ENCODE measurements at places on chromosomes 1 and 21.

DNA sequence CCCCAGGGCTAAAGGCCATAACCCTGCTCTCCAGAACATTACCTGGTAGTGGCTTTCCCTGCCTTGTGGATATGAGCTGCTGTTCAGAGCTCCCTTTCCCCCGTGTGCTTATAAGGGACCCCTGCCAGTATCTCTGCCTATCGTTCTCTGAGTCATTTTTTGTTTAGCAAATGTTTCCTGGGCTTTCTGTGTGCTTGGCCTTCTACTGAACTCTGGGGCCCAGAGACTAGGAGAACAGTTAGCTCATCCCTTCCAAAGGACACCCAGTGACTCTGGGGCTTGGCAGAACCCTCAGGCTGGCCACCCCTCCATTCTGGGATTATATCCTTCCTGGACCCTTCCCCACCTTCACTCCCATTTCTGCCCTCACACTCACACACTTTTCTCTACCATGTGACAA is 80.8 kb upstream of the POU3F1 start:
- no peak for DNase-seq

- no peak for DNase-seq
Measured at GRCh38 chr21:46092026-46092764, 5.7 kb upstream of the COL6A2 start.

DNA sequence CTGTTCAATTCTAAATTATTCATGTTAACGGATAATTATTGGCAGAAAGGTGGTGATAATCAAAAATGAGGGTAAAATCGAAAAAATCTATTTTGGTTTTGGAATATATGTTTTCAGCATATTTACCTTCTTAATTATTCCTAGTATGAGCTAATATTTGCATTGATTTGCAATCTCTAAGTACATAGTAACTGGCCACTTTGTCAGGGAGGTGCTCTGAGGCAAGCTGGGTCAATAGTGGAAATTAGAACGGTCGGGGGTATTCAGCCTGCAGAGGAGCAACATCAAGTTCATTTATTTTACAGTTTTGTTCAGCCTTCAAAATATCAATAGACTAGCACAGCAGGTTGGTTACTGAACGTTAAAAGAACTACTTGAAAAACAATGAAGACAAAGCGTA is 1.8 kb downstream of the OTUD7B start:
- peak; percentile 59 for DNase-seq

DNA sequence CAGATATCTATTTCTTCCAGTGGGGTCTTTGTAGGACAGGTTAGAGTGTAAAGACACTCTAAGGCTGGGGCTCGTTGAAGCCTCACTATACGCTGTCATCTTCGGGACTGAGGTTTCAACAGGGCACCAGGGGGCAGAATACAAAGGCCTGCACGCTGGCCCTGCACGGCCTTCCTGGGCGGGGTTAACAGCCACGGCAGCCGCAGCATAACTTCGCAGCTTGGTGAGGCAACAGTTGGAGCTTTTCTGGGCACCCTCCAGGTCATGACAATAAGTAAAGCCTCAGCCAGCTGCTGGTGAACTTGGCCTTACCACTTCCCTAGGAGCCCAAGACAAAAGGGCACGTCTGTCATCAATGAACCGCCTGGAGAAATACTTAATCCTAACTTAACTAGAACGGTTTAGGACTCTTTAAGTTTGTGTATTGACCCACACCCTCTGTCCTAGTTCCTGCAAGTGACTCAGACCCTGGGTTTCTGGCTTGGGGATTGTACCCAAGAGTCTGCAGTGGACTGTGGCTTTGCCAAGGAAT is 2.3 kb upstream of the RUNX1 start:
- peak; percentile 48 for DNase-seq
